ENCODE measurements at places on chromosomes 4 and X.
A peak's percentile ranks its signal among the peaks of the same experiment; 100 is the strongest.

DNA sequence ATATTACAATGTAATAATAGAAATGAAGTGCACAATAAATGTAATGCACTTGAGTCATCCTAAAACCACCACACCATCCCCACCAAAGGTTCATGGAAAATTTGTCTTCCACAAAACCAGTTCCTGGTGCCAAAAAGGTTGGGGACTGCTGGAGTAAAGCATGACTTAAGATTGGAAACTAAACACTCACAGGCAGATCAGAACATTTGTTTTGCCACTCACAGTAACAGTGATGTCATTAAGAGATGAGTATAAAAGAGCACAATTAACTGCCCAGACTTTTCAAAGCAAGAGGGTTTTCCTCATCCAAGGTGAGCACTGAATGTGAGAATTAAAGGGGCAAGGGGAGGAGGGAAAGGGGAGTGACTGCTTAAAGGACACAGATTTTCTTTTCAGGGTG is 35.6 kb downstream of the MAP7D3 start:
- no peak for DNase-seq

- no peak for DNase-seq
Measured at GRCh38 chr4:157104541-157104940, 28.6 kb downstream of the GLRB start.

GRCh38 chr4:41214825-41215146 is 444 bp upstream of the APBB2 start:
- DNase-seq = no peak

DNA sequence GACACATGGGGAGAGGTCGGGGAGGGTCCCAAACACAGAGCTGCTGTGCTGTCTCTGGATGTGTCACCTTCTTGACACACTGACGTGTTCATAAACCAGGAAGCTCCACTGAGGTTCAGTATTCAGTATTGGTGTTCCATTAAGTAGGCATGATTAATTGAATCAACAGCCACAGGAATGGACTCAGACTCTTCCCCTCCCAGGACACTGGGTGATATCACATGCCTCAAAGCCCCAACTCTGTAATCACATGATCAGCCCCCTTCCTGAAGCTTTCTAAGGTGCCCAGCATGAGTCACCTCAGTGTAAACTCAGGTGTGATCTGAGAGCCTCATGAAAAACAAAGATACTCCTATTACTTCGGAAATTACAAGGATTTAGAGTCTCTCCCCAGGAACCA is 21.1 kb upstream of the HNRNPD start:
- no peak for DNase-seq

DNA sequence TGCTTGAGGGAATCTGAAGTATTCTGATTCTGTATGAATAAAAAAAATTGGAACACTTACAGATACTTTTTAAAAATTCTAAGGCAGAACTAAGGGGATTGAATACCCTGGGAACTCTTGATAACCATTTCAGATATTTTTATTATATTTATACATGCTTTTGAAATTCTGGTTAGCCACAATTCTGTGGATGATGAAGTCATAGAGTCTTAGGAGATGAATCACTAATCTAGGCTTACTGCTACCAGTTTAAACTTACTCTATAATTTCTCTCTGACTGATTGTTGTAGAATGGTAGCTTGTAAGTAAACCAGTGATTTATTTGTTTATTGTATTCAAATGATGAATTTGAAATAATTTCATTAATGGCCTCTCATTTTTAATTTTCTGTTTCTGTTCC is 11.4 kb upstream of the SLAIN2 start:
- DNase-seq = no peak

DNA sequence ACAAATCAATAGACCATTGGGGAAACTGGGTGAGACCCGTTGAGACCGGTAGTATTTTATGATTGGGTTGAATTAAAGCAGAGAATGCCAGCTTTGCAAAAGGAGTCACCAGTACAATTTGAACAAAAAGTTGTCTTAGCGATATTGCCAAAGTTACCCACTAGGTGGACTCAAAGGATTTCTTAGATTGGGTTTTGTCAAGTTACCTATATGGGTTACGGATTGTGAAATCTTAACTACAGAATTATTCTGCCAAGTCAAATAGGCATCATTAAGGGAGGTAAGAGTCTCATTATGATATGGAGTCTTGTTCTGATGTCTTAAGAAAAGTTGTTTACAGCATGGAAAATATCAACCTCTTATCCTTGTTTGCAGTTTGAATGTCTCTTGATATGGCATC is 15.0 kb upstream of the CT47A1 start:
- DNase-seq = no peak

GRCh38 chrX:18457000-18457399 is 31.6 kb downstream of the CDKL5 start:
- no peak for DNase-seq

GRCh38 chrX:13533726-13534125 is 35.7 kb upstream of the EGFL6 start:
- no peak for DNase-seq

- DNase-seq = no peak
Measured at GRCh38 chr4:108889696-108890483, 127.0 kb upstream of the ETNPPL start.

DNA sequence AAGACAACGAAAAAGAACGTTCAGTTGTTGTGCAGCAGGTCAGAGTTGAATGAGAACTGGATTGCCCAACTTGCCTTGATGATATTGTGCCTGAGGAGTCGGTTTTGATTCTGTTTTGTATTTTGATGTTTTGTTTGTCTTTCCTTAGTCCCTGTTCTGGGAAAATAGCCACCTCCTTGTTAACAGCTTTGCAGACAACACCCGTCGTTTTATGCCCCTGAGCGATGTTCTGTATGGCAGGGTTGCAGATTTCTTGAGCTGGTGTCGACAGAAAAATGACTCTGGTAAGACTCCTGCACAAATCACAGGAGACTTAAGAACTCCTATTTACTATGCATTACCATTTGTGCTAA is 4.5 kb downstream of the BST1 start:
- no peak for DNase-seq

DNA sequence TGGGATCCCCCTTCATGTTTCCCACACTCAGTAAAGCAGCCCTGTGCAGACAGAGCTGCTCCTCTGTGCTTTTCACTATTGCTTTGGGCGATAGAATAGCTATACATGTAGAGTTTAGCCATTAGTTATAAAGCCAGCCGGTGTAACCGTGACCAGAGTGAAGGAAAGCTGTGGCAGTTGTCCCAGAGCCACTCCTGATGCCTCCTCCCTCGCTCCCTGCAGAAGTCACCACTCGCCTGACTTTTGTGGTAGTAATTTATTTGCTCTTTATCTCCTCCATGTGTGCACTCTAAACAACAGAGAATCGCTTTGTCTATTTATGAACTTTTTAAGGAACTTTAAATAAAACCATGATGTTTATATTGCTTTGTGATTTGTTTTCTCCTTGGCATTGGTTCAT is 41.8 kb upstream of the WWC2 start:
- DNase-seq = no peak

GRCh38 chr4:112516471-112517066 is 589 bp upstream of the NEUROG2 start:
- DNase-seq = peak; percentile 56

DNA sequence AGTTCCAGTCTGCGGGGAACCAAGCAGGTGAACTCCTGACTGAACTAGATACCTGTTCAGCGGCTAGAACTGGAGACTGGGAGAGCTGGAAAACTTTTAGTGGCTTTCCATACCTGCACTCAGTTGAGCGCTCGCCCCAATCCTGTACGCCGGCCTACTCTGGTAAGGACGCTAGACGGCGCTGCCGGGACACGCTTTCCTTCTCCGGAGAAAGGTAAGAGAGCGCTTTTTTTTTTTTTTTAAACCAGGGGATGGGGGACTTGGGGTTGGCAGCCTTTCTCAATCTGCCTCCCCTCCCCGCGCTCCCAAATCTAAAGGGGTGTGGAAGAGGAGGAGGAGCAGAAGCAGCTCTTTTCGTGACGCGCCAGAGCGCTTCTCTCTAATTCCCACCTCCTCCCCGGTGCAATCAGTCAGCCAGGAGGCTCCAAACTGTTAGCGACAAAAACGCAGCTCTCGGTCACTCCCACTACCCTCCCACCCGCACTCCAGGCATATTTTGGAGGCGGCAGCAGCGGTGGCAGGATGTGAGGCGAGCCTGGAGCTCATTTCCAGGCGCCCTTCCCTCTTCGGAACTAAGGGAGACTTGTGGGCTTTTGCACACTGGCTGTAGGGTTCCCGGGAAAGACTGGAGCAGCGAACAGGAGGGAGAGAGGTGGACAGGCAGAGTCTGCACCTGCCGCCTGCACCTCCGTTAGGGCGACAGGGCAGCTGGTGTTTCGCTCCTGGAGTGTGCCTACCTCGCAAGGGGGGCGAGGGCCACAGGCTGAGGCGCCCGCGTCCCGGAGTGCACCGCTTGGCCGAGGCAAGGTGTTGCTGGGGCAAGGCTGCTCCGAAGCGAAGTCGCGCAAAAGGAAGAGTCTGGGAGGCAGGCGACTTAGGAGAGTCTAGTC is at the start of gene IL1RAPL2:
IL1RAPL2 (plus strand) TSS at position 409 of the 890 bp plus-strand sequence.
- DNase-seq = no peak

GRCh38 chr4:152063621-152064240 is 302.9 kb upstream of the GATB start:
- no peak for DNase-seq

GRCh38 chr4:44761306-44761705 is 35.0 kb upstream of the GNPDA2 start:
- DNase-seq = no peak

GRCh38 chrX:153724252-153725038 is at the start of the genes ABCD1 and BCAP31:
Gene ABCD1, plus strand, starts transcription at chrX:153724856. Its CDS starts 411 bp downstream, at chrX:153725267.
Gene BCAP31, minus strand, starts transcription at chrX:153724387. Its CDS starts 1,143 bp downstream, at chrX:153723244.
- DNase-seq = peak; percentile 93

- DNase-seq = no peak
Measured at GRCh38 chr4:88908003-88908402, 149.0 kb downstream of the FAM13A start.

- no peak for DNase-seq
Measured at GRCh38 chrX:22536746-22537304, 264.1 kb downstream of the CBLL2 start.

- no peak for DNase-seq
Measured at GRCh38 chr4:71456841-71457240, 118.0 kb downstream of the SLC4A4 start.

- no peak for DNase-seq
Measured at GRCh38 chrX:72394518-72395170, 88.9 kb upstream of the CITED1 start.

DNA sequence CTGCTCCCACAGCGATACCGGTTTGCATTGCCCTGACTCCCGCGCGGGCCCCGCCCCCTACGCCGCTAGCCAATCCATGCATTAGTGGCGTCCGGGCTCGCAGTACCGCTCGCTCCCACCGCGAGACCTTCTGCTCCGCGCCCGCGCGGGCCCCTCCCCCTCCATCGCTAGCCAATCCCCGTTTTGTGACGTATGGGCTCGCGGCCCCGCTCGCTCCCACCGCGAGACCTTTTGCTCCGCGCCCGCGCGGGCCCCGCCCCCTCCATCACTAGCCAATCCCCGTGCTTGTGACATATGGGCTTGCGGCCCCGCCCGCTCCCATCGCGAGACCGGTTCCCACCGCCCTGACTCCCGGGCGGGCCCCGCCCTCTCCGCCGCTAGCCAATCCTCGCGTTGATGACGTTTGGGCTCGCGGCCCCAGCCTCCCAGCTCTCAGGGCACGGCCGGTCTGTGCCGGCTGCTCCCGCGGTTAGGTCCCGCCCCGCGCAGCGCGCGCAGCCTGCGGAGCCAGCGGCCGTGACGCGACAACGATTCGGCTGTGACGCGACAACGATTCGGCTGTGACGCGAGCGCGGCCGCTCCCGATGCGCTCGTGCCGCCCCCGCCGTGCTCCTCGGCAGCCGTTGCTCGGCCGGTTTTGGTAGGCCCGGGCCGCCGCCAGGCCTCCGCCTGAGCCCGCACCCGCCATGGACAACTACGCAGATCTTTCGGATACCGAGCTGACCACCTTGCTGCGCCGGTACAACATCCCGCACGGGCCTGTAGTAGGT is at the start of gene EMD:
EMD (plus strand) TSS at position 497 of the 770 bp plus-strand sequence; CDS start at position 687, 190 bp downstream.
- DNase-seq = peak; percentile 88

GRCh38 chr4:176729489-176729888 is 63.2 kb downstream of the VEGFC start:
- no peak for DNase-seq

DNA sequence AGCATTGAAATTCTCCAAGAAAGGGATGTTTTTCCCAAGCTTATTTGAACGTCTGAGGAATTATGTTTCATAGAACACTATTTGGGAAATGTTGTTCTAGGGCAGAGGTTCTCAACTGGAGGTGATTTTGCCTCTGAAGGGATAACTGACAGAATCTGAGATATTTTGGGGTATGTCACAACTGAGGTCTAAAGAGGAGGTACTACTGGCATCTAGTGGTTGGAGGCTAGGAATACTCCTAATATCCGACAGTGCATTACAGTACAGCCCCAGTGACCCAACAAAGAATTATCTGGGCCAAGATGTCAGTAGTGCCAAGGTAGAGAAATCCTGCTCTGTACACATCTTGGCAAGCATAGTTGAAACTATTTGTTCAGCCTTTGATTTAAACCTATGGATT is 6.4 kb downstream of the HSPA4L start:
- no peak for DNase-seq

GRCh38 chr4:18518098-18518497 is 496.5 kb upstream of the LCORL start:
- no peak for DNase-seq

- DNase-seq = no peak
Measured at GRCh38 chr4:38456096-38456495, 207.9 kb upstream of the KLF3 start.

GRCh38 chrX:130756233-130756632 is 146.8 kb downstream of the ENOX2 start:
- no peak for DNase-seq

DNA sequence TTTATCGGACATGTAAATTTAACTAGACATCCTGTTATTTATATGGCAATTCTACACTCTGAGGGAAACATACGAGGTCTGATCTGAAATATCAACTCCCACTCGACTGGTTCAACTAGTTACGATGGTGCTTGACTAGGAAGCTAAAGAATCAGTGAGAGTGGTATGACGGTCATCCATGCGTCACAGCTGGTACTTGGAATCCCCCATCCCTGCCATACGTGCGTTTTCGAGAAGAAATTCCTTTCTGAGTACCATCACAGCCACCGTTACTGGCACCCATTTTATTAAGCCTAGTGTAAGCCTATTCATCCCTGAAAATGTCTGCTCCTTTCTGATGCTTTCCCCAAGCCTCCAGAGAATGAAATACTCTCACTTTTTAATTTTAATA is 695 bp upstream of the PIGA start:
- peak; percentile 9 for DNase-seq

DNA sequence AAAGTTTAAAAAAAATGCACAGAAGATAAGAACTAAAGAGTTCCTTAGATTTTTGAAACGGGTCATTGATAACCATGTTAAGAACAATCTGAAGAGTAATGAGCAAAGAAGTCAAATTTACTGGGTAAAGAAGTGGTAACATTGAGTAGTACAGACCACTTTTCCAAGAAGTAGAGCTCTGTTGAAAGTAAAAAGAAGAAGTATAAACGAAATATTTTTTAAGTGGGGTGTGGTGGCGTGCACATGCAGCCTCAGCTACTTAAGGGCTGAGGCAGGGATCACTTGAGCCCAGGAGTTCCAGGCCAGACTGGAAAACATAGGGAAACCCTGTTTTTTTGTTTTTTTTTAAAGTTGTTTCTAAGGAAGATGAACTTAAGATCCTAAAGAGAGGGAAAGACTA is 68.5 kb downstream of the UBA6 start:
- DNase-seq = peak; percentile 2

GRCh38 chr4:113437129-113437528 is 324.4 kb downstream of the CAMK2D start:
- DNase-seq = no peak

Measured in germinal center (tissue), 1 donor.